ENCODE measurements at places on chromosomes 4 and X.

- no peak for DNase-seq
Observed at GRCh38 chrX:154892296-154892695, 6.1 kb downstream of the F8A1 start.

GRCh38 chrX:48694776-48695533 lies 1.6 kb upstream of the SUV39H1 start:
- no peak for DNase-seq

DNA sequence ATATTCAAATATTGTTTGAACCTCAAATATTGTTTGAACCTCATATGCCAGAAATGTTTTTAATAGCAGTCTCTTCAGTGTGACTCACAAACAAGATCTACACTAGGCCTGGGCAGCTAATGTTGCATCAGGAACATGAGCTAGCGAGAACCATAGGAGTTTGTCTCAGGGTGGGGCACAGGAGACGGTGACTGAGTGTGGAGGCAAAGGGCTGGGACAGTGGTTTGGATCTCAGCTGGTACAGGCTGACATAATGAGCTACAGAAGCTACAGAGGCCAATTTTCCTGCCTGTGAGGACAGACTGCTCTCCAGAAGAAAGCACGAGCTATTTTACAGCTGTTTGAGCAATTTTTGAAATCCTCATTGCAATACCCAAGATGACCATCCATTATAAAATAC lies 224.7 kb downstream of the CENPC start:
- DNase-seq = no peak

GRCh38 chr4:18291256-18291655 lies 269.7 kb upstream of the LCORL start:
- no peak for DNase-seq

DNA sequence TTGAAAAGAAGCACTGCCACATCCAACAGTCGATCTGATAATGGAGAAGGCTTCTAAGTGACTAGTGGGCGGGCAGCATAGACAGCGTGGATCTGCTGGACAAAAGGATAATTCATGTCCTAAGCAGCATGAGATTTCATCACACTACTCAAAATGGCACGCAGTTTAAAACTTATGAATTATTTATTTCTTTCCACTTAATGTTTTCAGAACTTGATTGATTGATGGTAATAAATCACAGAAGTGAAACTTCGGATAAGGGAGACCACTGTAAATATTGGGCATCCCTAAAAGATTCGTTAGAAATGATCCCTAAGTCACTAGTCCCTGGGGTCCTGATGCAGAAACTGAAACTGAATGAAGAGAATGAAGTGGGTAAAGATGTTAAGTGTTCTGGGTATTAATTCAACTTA lies 93.0 kb upstream of the ANK2 start:
- DNase-seq = no peak

DNA sequence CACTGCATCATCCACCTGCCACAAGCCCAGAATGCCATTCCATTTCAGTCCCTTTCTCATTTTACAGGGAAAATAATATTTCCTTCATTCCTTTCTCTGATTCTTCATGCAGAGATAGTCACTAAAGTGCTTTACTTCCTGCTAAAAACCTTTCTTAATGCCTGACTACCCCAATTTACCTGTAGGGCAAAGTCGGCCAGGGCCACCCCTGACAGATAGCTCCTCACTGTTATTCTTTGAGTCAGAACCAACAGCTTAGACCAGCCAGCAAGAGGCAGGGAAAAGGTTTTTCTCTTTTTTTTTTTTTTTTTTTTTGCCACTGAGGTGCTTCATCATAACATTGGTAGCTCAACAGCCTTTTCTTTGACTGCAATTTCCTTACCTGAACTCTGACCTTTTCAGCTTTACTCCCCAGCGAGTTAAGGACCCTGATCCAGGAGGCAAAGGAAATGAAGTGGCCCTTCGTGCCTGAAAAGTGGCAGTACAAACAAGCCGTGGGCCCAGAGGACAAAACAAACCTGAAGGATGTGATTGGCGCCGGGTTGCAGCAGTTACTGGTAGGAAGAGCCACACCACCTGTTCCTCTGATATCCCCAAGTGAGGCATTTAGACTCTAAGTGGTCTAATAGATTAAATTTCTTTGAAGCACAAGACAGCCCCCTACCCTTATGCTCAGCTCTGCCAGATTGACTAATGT lies 85.0 kb downstream of the ALPK1 start:
- DNase-seq = no peak

DNA sequence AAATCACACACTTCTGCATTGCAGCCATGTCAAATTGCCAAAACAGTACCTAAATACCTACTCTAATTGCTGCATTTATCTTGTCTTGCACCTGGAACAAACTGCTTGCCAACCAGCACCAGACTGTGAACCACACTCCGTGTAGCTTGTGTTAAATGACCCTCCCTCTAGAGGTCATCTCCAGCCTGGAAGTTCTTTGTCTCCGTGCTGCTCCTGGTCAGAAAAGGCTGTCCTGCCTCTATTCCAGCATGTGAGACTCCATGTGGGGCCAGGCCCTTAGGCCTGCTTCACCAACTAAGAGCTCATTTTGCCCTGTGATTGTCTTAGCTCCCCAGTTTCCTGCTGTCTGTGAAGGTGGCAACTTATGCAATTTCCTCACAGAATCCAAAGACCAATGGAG lies 28.3 kb downstream of the CNGA2 start:
- no peak for DNase-seq

- no peak for DNase-seq
Observed at GRCh38 chr4:101265816-101266172, 81.5 kb downstream of the PPP3CA start.

DNA sequence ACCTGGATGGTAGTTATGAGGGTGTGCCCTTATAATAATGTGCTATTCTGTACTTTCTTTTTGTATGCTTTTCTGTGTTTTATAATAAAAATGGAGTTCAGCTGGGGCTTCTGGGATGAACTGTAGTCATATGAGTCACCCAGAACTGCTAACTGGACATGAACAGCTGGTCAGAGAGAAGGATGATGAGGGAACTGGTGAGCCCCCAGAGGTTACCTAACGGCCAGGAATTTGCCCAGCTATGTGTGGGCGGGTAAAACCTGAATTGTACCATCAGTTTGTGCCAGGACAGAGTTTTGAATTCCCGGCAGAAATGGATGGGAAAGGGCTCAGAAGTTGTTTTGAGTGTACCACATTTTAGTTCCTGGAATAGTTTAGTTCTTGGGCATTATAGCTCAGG lies 138.0 kb upstream of the USP9X start:
- no peak for DNase-seq

GRCh38 chr4:181330654-181331201 lies 912.5 kb upstream of the TENM3 start:
- no peak for DNase-seq
